GM20000 (cell line): ENCODE measurements at places on chromosomes 7 and 10.

- no peak for DNase-seq
Measured at GRCh38 chr10:79472449-79472848, 27.0 kb upstream of the ZCCHC24 start.

DNA sequence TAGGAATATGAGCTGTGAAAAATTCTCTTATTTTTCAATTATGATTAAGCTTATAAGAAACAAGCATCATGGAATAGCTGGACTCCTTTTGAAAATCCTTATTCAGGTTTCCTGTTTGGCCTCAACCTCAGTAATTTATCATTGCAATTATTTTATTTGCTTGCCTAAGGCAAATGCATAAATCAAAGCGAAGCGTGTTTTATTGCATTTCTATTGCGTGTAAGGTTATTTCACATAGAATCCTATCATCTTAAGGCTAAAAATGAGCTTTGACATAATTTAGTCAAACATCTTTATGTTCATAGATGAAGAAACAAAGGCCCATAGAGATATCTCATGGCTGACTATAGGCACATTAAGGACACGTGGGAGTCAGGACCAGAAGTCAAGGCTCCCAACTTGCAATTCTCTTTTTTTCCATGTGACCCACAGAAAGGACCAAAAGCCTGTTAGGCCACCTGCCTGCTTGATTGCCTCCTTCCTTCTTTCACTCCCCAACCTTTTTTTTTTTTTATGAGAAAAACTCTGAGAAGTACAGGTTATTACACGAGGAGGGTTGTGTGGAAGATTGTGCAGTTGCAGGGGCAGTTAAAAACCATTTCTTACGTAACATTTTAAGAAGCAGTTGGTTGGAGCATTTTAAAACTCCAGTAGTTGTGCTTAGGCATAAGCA is 261.0 kb downstream of the HDAC9 start:
- DNase-seq: no peak

- no peak for DNase-seq
Measured at GRCh38 chr7:64997927-64998391, 7.1 kb upstream of the ZNF117 start.

DNA sequence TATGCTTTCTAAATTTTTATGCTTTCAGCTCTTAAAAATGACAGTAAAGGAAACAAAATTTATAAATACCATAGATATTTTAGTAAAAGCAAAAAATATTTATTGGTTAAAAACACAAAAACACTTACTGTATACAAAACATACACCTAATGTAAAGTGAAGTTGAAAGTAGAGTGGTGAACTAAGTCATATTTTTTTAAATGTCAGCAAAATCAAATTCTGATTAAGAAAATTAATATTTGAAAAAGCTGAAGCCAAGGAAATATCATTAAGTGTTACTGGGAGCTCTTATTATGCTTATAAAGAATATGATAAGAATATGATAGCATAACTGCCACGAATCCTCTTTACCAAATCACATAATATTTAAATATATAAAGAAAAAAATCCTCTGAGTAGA is 65.3 kb upstream of the PLXDC2 start:
- DNase-seq: no peak

- DNase-seq: no peak
Measured at GRCh38 chr7:2750004-2750407, 62.0 kb downstream of the AMZ1 start.

DNA sequence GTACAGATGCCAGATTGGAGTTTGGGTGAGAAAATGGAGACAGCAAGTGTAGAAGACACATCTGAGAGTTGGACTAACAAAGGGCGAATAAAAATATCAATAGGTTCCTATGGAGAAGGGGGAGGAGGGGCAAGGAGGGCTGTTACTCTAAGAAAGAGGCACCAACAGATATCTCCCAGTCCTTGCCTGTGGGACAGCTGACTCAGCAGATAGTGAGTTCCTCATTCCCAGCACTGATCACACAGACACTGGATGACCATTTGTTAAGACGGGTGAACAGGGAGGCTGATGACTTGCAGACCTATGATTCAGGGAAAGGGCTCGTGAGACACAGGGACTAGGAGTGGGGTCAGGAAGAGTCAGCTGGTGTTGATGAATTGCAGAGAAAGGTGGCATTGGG is 5.7 kb upstream of the PRR15 start:
- no peak for DNase-seq

DNA sequence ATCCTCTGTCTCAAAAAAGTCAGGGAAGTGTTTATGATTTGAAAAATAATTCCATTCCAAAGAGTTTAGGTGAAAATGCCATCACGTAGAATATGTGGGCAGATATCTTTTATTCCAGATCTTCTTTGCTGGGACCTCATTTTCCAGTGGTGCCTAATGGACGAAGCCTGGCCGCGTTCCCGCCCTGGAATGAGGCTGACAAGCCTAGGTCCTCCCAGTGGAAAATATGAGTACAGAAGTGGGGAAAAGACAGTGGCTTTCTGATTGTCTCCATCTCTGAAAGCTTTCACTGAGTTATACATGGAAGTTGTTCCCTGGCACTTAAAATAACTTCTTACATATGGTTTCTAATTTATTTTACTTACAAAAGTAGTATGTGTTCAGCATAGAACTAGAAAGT is 139.4 kb downstream of the TACC2 start:
- no peak for DNase-seq

- DNase-seq: no peak
Measured at GRCh38 chr7:74561898-74562613, 95.5 kb upstream of the GTF2I start.

DNA sequence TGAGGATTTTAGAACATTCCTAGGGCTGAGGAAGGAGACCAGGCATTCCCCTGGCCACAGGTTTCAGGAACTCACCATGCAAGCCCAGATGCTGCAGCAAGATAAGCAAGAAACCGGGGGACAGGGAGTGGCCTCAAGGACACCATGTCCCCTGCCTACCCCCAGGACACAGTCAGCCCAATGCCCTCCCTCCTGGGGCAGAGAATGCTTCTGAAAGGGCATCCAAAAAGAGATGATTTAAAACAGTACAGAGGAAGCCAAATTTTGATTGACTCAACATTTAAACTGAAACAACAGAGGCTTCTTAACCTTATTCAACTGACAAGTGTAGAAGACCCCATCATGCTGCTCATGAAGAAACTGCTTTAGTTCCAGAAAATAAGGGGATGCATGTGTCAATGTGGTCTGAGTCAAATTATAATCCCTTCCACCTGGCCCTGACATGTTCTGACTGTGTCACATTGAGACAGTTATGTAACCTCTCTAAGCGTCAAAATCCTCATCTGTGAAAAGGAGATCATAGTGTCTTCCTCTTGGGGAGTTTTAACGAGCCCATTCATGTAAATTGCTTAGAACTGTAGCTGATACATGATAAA is 60.0 kb downstream of the ICA1 start:
- no peak for DNase-seq

DNA sequence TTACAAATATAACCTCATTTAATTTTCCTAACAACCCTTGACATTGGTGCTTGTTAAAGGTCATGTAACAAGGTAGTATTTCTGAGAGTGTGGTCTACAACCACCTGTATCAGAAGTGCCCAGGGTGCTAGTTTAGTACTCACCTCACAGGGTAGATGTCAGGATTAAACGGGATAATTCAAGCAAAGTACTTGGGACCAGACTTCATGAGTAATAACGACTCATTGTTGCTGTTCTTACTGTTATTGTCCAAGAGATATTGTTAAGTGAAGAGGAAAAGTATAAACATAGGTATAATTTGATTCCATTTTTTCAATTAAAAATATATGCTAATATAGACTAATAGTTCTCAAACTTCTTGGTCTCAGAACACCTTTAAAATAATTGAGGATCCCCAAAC is 179.3 kb downstream of the WNT2 start:
- DNase-seq: no peak

DNA sequence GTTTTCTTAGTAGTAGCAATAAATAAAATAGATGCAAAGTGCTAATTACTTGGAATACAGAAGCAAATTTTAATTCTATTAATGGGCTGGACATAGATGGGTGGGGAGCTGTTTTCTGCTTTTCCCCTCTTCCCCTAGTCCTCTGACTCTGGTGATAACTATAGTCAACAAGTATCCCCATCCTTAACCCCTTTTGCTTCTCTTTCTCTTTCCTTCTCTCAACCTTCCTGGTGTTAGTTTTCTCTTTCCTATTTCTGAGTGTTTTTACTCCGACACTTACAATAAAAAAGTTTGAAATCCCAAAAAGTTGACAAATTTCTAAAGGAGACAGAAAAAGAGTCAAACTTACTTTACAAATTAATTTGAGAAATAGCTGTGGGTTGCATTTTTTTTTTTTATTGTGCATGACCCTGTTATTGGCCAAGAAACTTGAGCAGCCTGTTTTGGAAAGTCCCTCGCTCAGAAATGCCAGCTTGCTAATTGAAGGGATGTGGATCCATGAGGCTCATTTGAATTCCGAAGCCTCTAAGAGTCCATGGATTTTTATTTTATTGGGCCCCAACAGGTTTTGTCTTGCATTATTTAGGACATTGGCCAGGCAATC is 2.4 kb downstream of the FAS start:
- DNase-seq: no peak

DNA sequence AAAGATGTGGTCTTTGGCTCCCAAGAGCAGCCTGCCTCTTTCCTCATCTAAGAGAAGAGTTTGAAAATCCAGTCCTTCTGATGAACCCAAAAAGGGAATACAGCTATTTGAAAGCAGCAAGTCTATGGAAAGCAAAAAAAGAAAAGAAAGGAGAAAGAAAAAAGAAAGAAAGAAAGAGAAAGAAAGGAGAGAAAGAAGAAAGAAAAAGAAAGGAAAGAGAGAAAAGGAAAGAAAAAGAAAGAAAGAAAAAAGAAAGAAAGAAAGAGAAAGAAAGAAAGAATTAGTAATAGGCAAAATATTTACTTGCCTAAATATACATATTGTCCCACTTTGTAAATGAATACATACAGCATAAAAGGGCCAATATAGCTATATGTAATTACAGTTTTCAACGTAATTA is 89.0 kb downstream of the SEMA3D start:
- DNase-seq: no peak

DNA sequence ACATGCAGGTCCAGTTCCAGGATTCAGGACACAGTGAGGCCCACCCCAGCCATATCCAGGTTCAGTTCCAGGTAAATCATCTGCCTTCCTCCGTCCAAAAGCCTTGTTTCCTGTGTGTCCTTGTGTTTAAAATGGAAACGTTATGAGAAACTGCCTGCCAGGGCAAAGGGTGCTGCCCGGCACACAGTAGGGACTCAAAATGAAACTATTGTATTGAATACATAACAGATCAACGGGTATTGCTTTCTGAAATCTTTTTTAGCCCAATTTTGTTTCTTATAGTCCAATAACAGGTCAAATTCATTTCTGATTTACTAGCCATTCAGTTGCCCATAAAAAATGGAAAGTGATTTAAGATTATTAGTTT is 115.5 kb downstream of the EGFR start:
- no peak for DNase-seq

DNA sequence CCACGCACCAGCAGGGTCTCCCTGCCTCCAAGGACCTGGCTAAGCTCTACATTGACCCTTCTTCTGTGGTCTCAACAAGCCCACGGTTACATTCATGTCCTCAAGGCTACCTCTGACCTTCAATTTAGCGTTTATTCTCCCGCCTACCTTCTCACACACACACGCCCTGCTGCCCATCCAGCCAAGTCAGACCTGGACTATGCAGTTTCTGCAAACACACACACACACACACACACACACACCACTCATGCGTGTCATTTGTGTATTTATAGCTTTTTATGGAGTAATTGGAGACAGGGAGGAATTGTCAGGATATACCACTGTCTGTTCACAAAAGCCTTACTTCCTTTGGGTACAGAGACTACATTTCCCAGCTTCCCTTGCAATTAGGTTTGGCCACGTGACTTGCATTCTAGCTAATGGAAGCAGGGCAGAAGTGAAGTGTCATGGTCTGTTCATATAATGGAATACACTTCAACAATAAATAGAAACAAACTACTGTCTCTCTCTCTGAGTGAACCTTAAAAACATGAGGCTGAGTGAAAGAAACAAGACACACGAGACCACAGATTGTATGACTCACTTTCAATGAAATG is 53.8 kb upstream of the CPXM2 start:
- DNase-seq: no peak

DNA sequence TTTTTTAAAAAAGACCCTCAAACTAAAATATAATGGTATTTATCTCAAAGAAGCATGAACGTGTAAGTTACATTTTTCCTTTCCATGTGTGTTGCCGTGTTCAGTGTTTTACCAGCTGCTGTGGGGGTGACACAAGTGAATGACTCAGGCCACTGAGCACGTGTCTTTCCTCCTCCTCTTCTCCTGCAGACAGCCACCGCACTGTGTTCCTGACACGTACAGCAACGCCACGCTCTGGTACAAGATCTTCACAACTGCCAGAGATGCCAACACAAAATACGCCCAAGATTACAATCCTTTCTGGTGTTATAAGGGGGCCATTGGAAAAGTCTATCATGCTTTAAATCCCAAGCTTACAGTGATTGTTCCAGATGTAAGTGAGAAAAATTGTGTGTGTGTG is 29.7 kb downstream of the TMEM248 start:
- no peak for DNase-seq

- no peak for DNase-seq
Measured at GRCh38 chr7:155194382-155195140, 103.1 kb upstream of the INSIG1 start.

GRCh38 chr7:112584290-112584689 is 103.5 kb downstream of the LSMEM1 start:
- DNase-seq: no peak

- no peak for DNase-seq
Measured at GRCh38 chr7:99396418-99397296, 11.7 kb downstream of the PDAP1 start.

GRCh38 chr10:1109795-1110673 is 53.8 kb downstream of the WDR37 start:
- DNase-seq: peak; percentile 81

- DNase-seq: peak; percentile 86
Measured at GRCh38 chr10:45373576-45374349, at the start of gene ALOX5. Gene ALOX5 (plus strand): TSS chr10:45374216. CDS start chr10:45374280, 64 bp downstream.

GRCh38 chr10:18066947-18067346 is 73.3 kb upstream of the CACNB2 start:
- DNase-seq: no peak

DNA sequence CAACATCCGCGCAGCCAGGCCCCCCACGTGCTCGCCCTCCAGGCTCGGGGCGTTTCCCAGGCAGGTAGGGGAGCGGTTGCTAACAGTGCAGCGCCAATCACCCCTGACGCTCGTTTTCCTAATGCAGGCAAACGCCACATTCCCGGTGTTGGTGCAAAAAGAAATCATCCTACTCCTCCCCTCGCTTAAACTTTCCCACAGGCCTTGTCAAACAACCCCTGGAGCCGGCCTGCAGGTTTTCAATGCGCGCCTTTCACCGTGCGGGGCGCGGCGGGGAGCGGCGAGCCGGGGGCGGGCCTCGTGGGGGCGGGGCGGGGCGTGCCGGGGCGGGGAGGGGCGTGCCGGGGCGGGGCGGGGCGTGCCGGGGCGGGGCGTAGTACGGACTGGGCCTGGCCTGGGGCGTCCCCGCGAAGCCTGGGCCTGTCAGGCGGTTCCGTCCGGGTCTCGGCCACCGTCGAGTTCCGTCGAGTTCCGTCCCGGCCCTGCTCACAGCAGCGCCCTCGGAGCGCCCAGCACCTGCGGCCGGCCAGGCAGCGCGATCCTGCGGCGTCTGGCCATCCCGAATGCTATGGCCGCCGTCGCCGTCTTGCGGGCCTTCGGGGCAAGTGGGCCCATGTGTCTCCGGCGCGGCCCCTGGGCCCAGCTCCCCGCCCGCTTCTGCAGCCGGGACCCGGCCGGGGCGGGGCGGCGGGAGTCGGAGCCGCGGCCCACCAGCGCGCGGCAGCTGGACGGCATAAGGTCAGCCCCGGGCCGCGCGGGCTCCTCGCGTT is at the start of gene ECHDC3:
Gene ECHDC3 (plus strand): TSS at position 374 of the 770 bp plus-strand sequence. CDS start 195 bp downstream, at position 569.
- peak; percentile 97 for DNase-seq

GRCh38 chr7:36928311-36928710 is 204.0 kb upstream of the AOAH start:
- no peak for DNase-seq

- no peak for DNase-seq
Measured at GRCh38 chr7:128948976-128949760, 11.4 kb downstream of the IRF5 start.
